ENCODE measurements at places on chromosomes 1 and 21.
A peak's percentile ranks its signal among the peaks of the same experiment; 100 is the strongest.

DNA sequence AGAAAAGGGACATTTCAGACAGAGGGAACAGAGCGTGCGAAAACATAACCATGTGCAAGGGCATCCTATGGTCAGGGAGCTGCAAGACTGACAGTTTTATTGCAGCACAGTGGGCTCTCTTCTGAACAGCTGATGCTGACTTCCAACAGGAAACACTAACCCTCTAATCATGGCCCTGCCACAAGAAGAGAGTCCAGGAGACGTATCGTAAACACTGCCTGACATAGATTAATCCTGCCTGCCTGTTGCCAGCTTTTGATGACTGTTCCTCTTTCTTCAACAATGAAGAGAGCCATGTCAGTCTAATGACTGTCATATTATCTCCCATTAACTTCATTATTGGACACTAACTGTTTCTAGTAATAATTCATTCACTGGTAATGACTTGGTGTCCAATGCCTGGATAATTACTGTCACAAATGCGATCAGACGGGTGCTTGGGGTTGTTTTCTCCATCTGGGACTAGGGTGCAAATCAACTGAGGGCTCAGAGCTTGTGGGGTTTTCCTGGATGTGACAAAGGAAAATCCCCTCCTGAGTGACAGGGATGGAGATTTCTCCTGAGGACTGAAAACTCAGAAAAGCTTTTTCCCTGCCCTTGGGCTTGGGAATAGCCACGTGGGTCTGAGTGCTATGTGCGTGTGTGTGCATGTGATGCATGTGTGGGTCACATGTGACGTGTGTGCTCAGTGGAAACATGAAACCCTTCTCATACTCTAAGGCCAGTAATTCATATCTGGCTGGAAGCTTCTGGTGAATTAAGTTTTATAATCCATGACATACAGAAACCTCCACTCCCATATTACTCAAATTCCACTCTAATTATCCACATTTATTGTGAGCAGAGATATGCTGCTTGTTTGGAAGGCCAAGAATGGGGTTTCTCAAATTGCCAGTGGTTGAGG is 144.0 kb upstream of the PLXNA2 start:
- no peak for DNase-seq

DNA sequence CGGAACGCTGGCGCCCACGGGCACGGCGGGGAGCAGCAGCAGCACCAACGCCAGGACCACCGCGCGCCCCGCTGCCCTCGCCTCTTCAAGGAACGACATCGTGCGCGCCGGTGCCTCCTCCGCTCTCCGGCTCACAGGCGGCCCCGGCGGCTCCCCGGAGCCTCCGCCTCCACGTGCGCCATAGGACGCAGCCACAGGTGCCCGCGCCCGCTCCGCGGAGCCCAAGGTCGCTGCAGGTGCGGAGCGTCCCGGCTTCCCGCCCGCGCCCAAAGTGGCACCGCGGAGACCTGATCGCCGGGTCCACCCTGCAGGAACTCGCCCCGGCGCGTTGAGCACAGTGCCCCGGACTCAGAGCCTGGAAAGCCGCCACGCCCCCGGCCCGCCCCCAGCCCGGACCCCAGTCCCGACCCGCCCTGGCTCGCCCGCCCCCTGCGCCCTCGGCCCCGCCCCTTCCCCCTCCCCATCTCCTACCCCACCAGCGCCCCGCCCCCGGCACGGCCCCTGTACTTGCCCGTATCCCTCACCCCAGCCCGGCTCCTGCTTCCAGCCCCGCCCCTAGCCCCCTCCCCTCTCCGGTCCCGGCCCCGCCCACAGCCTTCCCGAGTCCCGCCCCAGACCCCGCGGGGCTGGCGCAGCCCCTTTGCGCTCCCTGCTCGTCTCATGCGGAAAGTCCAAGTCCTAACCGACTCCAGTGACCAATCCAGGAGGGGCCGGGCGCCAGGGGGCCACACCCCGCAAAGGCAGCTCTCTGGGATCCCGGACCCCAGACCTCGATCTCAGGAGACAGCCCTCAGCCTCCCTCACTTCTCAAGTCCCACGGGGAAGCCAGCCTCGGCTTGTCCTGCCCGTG is at the start of gene MEGF6:
Gene MEGF6, minus strand, starts transcription at position 339 of the 850 bp plus-strand sequence. Its CDS starts 240 bp downstream, at position 99.
- DNase-seq = peak; percentile 45

- DNase-seq = no peak
Measured at GRCh38 chr1:155976913-155977689, 1.2 kb downstream of the ARHGEF2 start.

GRCh38 chr1:50974618-50974935 is 4.5 kb downstream of the CDKN2C start:
- no peak for DNase-seq

DNA sequence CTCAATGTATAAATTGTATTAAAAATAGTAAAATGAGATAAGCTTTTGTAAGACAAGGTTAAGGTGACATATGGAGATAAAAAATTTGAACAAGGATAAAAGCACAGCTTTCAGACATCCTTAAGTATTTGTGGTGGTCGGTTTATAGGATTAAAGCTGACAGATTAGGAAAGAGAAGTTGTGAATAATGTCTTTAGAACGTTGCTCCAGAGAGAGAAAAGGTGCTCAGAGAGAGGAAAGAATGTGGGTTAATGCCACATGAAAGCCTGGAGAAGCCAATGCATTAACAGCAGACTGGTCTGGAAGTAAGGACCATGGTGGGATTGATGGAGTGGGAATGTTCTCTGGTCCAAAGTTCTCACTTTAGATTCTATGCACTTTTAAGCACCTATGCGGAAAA is 44.8 kb downstream of the ATP6V1G3 start:
- no peak for DNase-seq

DNA sequence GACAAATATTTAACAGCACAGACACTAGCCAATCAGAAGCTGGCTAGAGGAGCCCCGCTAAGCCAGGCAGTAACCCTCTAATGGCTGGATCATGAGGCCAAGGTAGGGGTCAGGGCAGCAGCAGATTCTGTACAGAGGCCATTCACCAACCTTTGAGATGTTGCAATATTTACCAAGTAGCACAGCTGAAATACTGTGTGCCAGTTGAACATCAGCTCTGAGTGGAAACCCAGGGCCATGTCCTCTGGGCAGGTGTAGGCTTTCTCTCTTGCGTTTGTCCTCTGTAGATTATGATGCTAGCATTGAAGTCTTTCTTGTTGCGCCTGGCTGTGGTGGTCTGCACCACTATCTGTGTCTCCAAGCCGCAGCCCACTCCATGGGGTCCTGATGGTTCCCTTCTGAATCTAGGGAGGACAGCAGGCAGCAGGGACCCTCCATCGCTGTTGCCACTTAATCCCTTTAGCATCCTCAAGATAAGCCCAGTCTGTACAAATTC is 2.5 kb upstream of the COG2 start:
- DNase-seq = no peak

- DNase-seq = no peak
Measured at GRCh38 chr1:14946684-14947238, 206.8 kb upstream of the TMEM51 start.

- no peak for DNase-seq
Measured at GRCh38 chr1:84255582-84255981, 45.9 kb upstream of the SAMD13 start.

- DNase-seq = no peak
Measured at GRCh38 chr1:9093581-9093980, 24.1 kb upstream of the SLC2A5 start.

DNA sequence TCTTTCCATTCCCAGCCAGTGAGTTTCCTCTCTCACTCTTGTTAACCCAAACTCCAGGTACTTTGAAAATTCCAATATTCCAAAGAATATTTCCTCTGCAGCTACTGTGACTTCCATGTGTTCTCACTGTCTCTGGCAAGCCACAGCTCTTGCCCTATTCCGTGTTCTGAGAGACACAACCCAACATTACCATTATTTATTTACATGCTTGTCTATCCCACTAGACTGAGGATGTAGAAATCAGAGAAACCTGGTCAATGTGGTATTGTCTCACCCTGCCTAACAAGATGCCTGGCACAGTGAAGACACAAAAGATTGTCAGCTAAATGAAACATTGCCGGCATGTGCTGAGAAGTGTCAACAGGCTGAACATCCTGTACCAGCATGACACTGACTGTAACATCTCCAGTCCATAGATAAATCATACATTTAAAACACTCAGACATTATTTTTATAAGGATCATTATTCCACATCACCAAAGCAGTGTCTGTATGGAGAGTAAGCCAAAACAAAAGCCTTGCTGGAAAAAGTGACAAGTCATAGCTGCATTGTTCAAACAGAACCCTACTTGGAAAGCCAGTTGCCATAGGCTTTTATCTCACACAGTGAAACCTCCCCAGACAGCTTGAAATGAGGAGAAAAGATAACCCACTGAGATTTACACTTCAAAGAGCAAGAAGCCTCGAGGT is 72.3 kb downstream of the SIPA1L2 start:
- DNase-seq = no peak

GRCh38 chr21:45838634-45839033 is 142.9 kb upstream of the COL6A1 start:
- DNase-seq = no peak

DNA sequence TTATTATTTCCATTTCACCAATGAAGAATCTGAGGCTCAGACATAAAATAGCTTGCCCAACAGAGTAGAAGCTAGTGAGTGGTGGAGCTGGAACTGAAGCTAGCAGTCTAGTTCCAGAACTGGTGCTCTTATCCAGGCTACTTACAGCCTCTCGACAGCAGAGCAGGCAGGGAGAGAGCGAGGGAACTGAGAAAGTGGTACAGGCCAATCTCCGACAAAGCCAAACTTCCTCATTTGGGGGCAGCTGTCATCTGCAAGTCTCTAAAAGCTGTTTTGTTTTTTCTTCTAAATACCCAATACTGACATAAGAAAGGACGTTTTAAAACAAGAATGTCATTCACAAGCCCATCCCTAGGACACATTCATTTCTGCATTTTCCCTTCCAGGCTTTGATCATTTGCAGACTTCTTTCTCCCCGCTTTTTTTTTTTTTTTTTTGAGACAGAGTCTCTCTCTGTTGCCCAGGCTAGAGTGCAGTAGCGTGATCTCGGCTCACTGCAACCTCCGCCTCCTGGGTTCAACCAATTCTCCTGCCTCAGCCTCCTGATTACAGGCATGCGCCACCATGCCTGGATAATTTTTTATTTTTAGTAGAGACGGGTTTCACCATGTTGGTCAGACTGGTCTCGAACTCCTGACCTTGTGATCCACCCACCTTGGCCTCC is 20.0 kb downstream of the YIPF1 start:
- DNase-seq = no peak

DNA sequence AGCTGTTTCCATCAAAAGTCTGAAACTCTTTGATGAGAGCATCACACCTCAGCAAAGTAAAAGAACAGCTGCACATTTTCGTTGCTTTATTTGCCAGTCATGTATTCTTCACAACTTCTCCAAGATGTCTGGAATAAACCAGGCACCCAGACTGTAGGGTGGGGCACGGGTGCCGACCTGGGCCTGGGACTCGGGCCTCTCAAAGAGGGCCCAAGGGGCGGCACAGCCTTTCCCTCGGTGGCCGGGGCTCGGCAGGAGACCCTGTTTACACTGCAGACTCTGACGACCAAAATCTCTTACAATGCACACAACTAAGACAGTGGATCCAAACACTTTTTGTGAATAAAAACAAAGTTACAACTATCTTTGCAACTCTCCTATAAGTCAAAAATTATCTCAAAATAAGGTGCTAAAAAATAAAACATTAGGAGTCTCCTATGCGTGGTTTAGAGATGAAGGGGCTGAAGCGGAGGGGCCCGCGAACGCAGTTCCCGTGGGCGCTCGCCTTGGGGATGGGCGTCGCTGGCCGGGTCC is 696 bp downstream of the LSS start:
- no peak for DNase-seq

- no peak for DNase-seq
Measured at GRCh38 chr21:44314561-44314960, 14.7 kb downstream of the PFKL start.

DNA sequence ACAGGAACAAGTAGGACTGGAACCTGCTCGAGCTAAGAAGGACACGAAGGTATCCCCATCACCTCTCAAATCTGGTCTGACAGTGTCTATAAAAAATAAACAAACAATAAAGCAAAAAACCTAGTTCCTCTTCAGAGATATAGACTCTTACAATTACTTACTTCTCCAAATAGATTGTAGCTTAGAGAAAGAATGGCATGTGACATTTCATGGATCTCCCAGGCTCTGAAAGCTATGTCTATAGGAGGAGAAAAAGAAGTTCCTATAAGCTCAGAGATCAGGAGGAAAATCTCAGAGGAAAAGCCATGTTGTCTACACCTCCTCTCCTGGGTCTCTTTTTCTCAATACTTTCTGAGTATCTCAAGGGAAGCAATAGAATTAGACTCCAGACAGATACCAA is 12.3 kb upstream of the OR10J5 start:
- no peak for DNase-seq

All from T follicular helper cell (primary cell).